ENCODE measurements at places on chromosomes 16 and 17.

DNA sequence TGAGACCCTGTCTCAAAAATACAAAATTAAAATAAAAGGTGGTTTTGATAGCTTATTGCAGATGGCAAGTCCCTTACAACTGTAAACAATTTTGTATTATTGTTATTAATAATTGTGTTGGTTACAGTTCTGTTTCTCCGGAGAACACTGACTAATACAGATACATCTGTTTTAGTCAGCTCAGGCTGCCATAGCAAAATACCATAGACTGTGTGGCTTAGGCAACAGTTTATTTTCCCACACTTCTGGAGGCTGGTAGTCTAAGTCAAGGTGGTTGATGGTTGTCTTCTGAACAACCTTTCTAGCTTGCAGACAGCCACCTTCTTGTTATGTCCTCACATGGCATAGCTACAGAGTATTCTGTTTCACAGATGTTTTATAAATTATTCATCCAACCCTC is 14.2 kb upstream of the IL21R start:
- DNase-seq = no peak

- no peak for DNase-seq
These were observed 101.3 kb downstream of the NOG start for GRCh38 chr17:56694825-56695224.

- DNase-seq = no peak
These were observed 9.7 kb downstream of the PHKB start for GRCh38 chr16:47470810-47471209.

GRCh38 chr17:2647957-2648356 is 54.5 kb downstream of the PAFAH1B1 start:
- no peak for DNase-seq

DNA sequence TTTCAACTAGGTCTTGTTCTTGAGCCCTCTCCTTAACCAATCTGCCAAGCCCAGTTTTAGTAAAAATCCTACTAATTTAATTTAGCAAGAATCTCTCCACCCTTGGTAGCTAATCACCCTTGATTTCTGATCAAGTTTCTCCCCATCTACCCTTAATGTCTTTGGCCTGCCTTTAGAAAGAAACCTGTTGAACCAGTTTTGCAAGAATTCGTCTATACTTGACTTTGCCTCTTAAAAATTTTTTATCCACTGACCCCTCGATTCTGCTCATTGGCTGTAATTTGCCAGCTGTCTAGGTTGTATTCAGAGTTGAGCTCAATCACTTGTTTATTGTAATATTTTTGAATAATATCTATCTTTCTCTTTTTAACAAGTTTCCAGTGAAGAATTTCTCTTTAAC is 1138.5 kb downstream of the CDH11 start:
- no peak for DNase-seq

DNA sequence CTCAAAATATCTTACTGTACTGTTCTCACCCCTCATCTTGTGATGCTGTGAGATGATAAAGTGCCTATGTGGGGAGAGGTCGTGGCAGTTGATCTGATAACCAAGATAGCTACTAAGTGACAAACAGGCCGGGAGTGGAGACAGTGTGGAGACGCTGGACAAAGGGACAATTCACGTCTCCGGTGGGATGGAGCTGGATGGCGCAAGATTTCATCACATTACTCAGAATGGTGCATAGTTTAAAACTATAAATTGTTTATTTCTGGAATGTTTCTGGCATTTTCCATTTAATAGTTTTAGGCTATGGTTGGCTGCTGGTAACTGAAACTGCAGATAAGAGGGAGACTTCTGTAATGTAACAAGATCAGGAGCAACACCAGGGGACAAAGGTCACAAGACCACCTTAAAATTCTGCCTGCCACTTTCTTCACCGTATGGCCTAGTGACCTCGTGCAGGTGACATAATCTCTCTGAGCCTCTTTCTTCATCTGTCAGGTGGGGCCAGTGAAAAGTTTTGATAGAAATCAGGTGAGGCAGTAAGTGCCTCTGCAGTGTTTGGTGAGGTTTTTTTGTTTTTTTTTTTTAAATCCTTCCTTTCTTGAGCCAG is 54.4 kb upstream of the LGALS9 start:
- DNase-seq = no peak

DNA sequence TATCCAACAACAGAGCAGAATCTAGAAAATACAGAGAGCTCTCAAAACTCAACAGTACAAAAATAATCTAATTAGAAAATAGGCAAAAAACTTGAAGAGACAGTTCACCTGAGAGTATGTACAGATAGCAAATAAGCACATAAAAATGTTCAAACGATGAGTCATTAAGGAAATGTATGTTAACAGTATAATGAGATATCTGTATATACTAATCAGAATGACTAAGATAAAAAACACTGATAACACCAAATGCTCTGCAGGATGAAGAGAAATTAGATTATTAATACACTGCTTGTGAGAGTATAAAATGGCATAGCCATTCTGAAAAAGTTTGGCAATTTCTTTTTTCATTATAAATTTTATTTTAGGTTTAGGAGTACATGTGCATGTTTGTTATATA is 1307.6 kb upstream of the GOT2 start:
- DNase-seq = no peak

- no peak for DNase-seq
These were observed 83.3 kb downstream of the C16orf95 start for GRCh38 chr16:87233928-87234327.

DNA sequence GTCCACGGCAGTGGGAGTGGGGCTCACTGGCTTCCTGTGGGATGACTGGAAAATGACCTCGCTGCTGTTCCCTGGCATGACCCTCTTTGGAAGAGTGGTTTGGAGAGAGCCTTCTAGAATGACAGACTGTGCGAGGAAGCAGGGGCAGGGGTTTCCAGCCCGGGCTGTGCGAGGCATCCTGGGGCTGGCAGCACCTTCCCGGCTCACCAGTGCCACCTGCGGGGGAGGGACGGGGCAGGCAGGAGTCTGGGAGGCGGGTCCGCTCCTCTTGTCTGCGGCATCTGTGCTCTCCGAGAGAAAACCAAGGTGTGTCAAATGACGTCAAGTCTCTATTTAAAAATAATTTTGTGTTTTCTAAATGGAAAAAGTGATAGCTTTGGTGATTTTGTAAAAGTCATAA is 7.8 kb upstream of the RNF213 start:
- DNase-seq = peak; percentile 76

DNA sequence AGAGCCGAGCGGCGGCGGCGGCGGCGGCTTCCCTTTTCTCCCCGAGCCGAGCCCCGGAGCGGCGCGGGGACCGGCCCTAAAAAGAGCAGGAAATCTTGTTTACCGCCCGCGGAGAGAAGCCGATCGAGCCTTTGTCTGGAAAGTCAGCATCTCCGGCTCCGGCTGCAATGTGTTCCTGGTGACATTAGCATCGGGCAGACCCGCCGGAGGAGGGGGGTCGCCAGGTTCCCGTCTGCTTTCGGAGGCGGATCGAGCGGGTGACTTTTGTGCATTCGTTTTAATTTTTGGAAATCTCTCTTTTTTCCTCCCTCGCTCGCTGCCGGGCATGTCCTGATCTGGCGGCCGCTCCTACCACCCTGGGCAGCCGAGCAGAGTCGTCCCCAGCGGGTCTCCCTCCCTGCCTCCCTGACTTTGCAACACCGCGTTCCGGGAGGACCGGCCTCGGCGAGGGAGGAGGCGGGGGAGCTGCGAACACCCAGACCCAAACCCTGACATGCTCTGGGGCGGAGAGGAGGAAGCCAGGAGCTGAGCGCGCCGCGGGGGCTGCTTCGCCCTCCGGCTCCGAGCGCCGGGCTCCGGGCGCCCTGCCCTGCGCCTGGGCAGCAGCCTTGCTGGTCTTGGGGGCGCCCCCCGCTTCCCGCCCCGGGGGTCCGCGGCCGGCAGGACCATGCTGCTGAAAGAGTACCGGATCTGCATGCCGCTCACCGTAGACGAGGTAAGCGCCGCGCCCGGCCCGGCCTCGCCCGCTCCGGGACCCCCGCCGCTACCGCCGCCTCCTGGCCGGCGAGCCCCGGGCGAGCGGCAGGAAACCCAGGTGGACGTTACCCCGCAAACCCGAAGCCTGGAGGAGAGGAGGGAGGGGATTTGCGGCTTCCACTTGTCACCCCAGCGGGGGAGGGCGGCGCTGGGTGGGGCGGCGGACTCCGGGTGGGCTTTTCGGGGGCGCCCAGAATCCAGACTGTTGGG is 690 bp downstream of the PITPNC1 start:
- DNase-seq = no peak

DNA sequence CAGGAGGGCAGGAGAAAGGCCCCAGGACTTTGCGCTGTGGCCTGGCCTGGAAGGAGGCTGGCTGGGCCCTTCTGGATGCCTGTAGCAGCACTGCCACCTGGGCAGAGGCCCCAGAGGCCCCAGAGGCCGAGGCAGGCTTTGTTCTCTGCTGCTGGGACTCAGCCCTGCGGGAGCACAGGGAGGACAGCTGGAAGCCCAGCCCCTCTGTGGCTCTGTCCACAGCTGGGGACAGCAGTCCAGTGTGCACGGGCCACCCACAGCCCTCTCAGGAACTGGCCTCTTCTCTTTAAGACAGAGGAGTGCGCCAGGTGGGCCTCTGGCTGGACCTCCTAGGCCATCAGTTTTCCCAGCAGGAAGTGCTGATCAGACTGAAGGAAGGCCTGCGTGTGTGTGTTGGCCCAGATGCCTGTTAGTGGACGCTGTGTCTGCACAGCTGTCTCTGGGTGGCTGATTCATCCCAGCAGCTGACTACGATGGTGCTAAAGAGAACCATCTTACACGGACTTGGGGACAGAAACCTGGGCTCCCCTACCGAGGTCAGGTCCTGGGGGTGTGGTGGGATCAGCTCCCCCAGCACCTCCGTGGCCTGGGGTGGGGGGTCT is 26.9 kb upstream of the ZNF750 start:
- no peak for DNase-seq

GRCh38 chr17:69497161-69497560 is 82.7 kb downstream of the MAP2K6 start:
- DNase-seq = no peak

DNA sequence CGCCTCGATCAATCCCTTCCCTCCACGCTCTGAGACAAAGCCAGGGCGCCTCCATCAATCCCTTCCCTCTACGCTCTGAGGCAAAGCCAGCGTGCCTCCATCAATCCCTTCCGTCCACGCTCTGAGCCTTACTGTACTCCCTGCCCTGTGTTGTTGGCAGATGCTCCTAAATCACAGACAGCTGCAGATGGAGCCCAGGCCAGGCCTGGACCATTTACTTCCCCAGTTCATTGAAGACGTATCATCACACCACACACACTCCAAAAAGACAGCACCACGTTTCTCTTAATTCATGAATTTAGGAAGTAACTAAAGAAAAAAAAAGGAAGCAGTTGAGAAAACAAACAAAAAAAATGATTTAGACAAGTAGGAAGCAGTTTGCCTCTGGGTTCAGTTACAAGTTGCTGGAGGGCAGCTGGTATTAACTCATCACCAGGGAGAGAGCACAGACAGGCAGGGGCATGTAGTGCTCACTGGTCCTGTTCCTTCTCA is 7.4 kb upstream of the CD300LD start:
- no peak for DNase-seq

- DNase-seq = no peak
These were observed 98.6 kb downstream of the ZNF18 start for GRCh38 chr17:11898526-11899235.

- DNase-seq = no peak
These were observed 29.0 kb downstream of the HYDIN start for GRCh38 chr16:71201556-71201955.

GRCh38 chr17:2214929-2215615 is 88.5 kb downstream of the SMG6 start:
- no peak for DNase-seq

DNA sequence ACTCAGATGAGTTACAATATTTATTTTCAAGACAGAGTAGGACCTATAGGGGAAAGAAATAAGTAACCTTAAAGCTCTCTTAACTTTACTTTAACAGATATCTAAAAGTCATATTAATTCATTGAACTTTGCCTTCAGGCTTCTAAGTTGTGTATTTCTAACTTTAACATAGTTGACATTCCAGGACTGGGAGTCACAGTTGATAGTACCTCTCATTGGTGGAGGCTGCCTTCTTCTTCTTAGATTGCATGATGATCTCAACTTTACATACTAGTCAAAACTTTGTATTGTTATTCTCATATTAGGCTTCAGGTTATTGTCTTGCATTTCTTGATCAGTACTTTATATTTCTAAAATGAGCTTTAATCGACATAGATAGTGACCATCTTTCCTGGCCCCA is 350.1 kb upstream of the KIF2B start:
- no peak for DNase-seq

DNA sequence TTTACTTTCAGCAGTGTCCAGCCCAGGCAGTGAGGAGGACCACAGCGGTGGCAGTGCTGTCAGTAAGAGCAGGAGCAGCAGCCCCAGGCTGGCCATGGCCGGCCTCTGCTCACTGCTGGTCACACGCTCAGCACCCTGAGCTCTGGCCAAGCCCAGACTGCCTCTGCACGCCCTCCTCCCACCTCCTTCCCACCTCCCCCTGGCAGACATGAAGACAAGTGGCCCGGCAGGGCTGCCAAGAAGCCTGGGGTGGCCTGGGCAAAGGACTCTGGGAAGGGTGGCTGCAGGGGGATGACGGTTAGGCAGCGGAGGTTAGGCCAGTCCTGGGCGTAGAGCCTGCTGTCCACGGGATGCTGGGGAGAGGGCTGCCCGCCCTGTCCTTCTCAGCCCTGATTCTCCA is at the start of gene C16orf89:
TSS of gene C16orf89 (minus strand) at position 144 of the 400 bp plus-strand sequence. CDS start at position 96, 48 bp downstream.
- no peak for DNase-seq

- no peak for DNase-seq
These were observed 2.4 kb downstream of the IL4R start for GRCh38 chr16:27316038-27316680.

DNA sequence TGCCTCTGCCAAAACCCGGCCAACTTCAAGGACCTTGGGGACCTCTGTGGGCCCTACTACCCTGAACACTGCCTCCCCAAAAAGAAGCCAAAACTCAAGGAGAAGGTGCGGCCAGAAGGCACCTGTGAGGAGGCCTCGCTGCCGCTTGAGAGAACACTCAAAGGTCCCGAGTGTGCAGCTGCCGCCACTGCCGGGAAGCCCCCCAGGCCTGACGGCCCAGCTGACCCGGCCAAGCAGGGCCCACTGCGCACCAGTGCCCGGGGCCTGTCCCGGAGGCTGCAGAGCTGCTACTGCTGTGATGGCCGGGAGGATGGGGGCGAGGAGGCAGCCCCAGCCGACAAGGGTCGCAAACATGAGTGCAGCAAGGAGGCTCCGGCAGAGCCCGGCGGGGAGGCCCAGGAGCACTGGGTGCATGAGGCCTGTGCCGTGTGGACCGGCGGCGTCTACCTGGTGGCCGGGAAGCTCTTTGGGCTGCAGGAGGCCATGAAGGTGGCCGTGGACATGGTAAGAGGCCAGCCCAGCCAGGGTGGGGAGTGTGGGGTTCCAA is 38.7 kb downstream of the SREBF1 start:
- DNase-seq = no peak

DNA sequence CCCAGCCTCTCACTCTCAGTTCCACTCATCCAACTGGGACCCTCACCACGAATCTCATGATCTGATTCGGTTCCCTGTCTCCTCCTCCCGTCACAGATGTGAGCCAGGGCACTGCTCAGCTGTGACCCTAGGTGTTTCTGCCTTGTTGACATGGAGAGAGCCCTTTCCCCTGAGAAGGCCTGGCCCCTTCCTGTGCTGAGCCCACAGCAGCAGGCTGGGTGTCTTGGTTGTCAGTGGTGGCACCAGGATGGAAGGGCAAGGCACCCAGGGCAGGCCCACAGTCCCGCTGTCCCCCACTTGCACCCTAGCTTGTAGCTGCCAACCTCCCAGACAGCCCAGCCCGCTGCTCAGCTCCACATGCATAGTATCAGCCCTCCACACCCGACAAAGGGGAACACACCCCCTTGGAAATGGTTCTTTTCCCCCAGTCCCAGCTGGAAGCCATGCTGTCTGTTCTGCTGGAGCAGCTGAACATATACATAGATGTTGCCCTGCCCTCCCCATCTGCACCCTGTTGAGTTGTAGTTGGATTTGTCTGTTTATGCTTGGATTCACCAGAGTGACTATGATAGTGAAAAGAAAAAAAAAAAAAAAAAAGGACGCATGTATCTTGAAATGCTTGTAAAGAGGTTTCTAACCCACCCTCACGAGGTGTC is 26.6 kb downstream of the STH start:
- no peak for DNase-seq

Data from stimulated activated CD4-positive, alpha-beta T cell treated with anti-CD3 and anti-CD28 coated beads, Interleukin-15, amount 100 ng/mL, for 1 hour (primary cell).